Karpas-422 (cell line): ENCODE measurements at places on chromosomes 11 and 22. TPM values are rescaled to one million over a fixed set of nuclear protein-coding genes. Genes with fewer than 3 reads are reported as not detected.

Gene SCGB1A1
- total RNA-seq: not detected in 2 replicates

Gene MMP11
- total RNA-seq: 48.2 and 84.2 TPM in 2 replicates

Gene OVOL1
- total RNA-seq: not detected in 2 replicates

Gene RBMXL2
- 0.14 TPM in 1 of 2 replicates, not detected in the other for total RNA-seq

Gene KCNJ1
- total RNA-seq: not detected in 2 replicates

Gene TEX12
- not detected in 2 replicates for total RNA-seq

Gene FXYD2
- total RNA-seq: 1.4 and 3.1 TPM in 2 replicates

Gene GRM5
- not detected in 2 replicates for total RNA-seq

Gene ESAM
- not detected in 2 replicates for total RNA-seq

Gene ALG12
- total RNA-seq: 4.7 and 4.8 TPM in 2 replicates

Gene KRTAP5-1
- not detected in 2 replicates for total RNA-seq

Gene CXCR5
- total RNA-seq: 0.71 and 1.2 TPM in 2 replicates

Gene OR56A4
- total RNA-seq: not detected in 2 replicates

Gene MRGPRX3
- not detected in 2 replicates for total RNA-seq

Gene OR2D2
- total RNA-seq: 0.36 and 0.71 TPM in 2 replicates

Gene ALX4
- total RNA-seq: not detected in 2 replicates

Gene TENM4
- total RNA-seq: 0.87 TPM in 1 of 2 replicates, not detected in the other

Gene CWF19L2
- 41.0 and 43.5 TPM in 2 replicates for total RNA-seq

Gene KLHDC7B
- total RNA-seq: 4.5 and 9.8 TPM in 2 replicates

Gene SYT7
- total RNA-seq: not detected in 2 replicates

Gene OR52I2
- total RNA-seq: not detected in 2 replicates

Gene CCDC188
- not detected in 2 replicates for total RNA-seq

Gene MGAT3
- total RNA-seq: 34.8 and 52.7 TPM in 2 replicates

Gene NXPE1
- total RNA-seq: not detected in 2 replicates

Gene DTX4
- total RNA-seq: 8.4 and 9.2 TPM in 2 replicates

Gene ACR
- total RNA-seq: not detected in 2 replicates

Gene SAA4
- not detected in 2 replicates for total RNA-seq

Gene CDC42BPG
- 0.15 and 0.22 TPM in 2 replicates for total RNA-seq

Gene C11orf86
- not detected in 2 replicates for total RNA-seq

Gene BARX2
- not detected in 2 replicates for total RNA-seq

Gene TSPAN32
- not detected in 2 replicates for total RNA-seq

Gene OR56B1
- not detected in 2 replicates for total RNA-seq

Gene NDUFS3
- total RNA-seq: 41.2 and 104 TPM in 2 replicates

Gene IL18
- total RNA-seq: not detected in 2 replicates

Gene CRYAB
- total RNA-seq: not detected in 2 replicates
